ENCODE measurements at places on chromosomes 6 and 20.

GRCh38 chr6:78577585-78577984 is 289.8 kb upstream of the IRAK1BP1 start:
- DNase-seq: no peak

GRCh38 chr6:47536816-47537401 is 59.3 kb downstream of the CD2AP start:
- no peak for DNase-seq

- no peak for DNase-seq
These were observed 52.8 kb upstream of the RIPOR2 start for GRCh38 chr6:24988562-24988961.

- no peak for DNase-seq
These were observed 3.9 kb downstream of the SYTL3 start for GRCh38 chr6:158653577-158654354.

GRCh38 chr6:26017632-26017966 is 55.0 kb downstream of the TRIM38 start:
- DNase-seq: no peak

DNA sequence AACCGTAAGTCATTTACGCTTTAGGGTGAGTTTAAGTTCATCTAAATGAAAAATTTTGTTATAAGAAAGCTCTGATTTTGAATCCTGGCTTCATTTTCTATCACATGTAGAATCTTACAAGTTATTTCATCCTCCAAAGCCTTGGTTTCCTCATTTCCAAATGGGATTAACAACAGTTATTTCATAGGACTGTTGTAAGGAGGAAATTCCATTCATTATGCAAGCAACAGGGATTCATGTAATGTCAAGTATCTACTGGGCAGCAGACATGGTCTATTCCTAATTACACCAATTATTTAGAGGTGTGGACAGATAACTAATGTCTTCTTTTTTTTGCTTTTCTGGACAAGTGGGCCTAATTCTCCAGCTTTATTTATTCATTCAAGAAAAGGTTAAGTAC is 154.0 kb downstream of the PDSS2 start:
- DNase-seq: no peak

DNA sequence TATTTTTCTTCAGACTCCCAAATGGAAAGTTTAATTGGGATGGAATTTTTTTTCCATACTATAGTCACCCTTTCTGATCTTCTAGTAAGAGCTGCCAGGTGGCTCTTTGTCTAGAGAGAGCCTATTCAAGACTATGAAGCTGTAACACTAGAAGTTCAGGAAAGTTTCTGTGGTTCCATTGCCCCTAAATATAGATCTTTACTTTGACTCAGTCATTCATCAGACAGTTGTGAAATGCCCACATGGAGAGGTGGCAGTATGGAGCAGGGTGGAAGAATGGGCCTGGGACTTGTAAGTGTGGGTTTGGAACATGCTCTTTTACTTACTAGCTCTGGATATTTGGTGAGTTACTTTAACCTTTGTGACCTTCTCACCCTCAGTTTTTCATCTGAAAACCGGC is 87.8 kb downstream of the CTNNBL1 start:
- DNase-seq: no peak

Measured in HEK293T (cell line).